CD4-positive, alpha-beta T cell treated with Interleukin-17A for 4 hours (primary cell): ENCODE measurements at places on chromosomes 12 and 14.

- no peak for DNase-seq
Measured at GRCh38 chr12:120257041-120257821, 8.3 kb downstream of the PXN start.

DNA sequence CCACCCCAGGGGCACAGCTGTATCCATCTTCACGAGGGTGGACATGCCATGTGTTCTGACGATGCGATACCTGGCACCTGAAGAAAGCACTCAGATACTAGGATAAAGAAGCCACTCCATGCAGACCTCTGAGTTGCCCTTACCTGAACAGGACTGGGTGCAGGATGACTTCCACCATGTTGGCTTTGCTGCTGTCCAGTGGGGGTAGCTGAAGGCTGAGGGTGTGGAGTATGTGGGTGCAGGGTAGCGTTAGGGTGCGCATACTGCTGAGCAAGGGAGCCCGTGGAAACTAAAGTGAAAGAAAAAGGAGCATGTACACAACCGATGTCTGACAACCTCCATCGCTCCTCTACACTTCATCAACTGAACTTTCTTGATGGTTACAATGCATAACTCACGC, 51.3 kb downstream of the SH2B3 start:
- DNase-seq = no peak

GRCh38 chr12:110896559-110896958, 23.8 kb downstream of the MYL2 start:
- no peak for DNase-seq

GRCh38 chr12:83841620-83842019, 1071.0 kb downstream of the SLC6A15 start:
- no peak for DNase-seq
